ENCODE measurements at places on chromosomes 7 and 10. TPM values are rescaled to one million over a fixed set of nuclear protein-coding genes. Genes with fewer than 3 reads are reported as not detected.

DNA sequence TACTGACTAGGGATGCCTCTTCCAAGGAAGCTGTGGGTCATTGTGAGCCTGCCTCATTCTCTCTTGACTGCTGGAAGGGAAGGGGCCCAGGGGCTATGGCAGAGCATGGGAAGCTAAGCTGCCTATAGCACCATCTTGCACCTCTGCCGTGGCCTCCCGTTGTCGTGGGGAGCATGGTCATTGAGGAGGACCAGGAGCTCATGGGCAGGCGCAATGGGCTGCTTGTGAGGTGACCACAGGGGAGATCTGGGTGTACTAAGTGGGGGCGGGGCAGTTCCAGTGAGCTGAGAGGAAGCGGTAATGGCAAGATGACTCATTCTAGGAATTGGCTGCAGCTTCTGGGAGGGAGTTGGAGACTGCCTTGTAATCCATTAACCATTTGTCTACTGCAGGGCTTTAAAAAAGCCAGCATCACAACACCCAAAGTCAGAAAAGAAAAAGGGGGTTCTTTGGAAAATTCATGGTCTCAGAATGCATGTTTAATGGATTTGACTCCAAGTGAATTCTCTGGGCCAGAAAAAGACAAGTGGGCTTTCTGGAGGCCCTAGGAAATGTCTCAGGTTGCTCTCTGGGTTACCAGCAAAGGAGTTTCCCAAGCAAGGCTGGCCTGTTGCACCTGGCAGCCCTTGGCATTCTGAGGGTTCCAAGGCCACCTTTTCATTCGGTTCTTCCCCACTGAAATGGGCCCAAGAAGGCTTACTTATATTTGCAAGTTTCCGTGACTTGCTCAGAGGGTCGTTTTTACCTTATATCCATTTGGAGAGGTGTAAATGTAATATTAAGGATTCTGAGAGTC is 3.6 kb downstream of the DUSP5 start:
- no peak for DNase-seq

DNA sequence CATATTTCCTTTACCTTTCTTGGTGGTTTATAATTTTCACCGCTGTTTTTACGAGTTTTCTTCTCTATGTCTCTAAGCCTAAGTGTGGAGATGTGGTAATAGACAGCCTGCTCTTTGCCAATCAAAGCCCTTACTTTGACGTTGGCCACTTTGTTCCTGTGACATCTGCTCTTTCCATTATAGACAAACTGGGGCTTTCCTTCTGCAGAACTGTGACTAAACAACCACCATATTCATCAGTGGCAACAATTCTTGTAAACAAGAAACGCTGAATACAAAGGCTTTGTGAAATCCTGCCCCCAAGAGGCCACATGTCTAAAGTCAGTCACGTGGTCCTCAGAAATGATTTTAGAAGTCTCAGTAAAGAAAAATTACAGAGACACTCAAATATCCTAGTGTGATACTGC is 59.6 kb upstream of the CAPZA2 start:
- DNase-seq: no peak

FAM25G gene
- not detected for polyA plus RNA-seq

BLNK gene
- 61.8 TPM for polyA plus RNA-seq

FEZF1 gene
- not detected for polyA plus RNA-seq

CPA4 gene
- 0.21 TPM for polyA plus RNA-seq

Data from left renal cortex interstitium (tissue), 4 donors.